HAP-1 (cell line): ENCODE measurements at places on chromosomes 7 and 10.

GRCh38 chr10:22992075-22992474, 64.2 kb downstream of the ARMC3 start:
- DNase-seq = no peak

GRCh38 chr10:98309366-98310355, 41.7 kb upstream of the LOXL4 start:
- peak; percentile 80 for DNase-seq

DNA sequence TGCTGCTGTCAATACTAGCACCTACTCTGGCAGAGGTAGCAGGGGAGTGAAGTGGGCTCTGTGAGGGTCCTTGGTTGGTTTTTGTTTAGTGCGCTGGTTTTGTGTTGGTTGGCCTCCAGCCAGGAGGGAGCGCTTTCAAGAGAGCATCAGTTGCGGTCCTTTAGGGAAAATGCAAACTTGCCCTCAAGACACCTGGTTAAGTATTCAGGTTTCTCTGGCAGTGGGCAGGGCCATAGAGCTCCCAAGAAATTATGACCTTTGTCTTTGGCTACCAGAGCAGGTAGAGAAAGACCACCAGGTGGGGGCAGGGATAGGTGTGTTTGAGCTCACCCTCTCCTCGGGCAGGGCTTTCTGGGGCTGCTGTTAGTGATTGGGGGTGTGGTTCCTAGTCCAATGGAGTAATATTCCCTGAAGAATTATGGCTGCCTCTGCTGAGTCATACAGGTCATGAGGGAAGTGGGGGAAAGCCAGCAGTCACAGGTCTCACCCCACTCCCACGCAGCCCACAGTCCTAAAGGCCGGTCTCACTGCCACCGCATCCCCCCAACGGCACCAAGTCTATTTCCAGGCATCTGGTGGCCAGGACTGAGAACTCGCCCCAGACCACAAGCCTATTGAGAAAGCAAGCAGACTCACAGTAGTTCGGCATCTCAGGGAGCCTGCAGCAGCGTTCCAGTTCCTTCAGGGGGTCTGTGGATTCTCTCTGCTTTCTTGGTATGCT, 280.5 kb downstream of the SFMBT2 start:
- no peak for DNase-seq

DNA sequence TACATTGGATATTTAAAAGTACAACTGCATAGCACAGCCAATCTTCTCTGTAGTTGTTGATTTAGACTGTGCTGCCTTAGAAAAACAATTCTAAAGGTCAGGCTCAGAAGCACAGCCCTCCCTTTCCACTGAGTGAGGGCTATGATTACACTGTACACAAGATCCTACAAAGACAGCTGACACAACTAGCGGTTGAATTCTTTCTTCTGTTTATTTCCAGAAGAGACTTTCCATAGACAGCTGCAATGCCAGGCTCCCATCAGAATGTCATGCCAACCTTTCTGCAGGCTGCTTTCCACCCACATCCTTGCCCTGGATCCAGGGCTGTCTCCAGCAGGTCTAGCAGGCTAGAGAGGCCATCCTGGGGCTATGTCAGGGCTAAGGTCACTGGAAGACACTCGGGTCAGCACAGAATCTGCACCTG, 39.3 kb downstream of the FAM13C start:
- no peak for DNase-seq

DNA sequence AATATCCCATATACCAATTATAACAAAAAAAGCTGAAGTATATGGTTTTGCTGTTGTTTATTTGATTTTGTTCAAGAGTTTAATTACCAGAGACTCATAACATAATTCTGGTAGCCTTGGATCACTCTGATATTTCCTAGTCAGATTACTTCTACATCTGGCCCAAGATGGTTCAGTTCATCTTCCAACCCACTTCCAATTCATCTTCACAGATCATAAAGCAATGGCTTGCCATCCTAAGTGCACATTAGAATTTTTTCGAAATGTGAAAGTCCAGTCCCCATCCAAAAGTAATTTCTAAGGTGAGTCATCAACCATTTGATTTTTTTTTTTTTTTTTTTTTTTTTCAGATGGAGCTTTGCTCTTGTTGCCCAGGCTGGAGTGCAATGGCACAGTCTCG, 8.0 kb upstream of the HIBADH start:
- no peak for DNase-seq

DNA sequence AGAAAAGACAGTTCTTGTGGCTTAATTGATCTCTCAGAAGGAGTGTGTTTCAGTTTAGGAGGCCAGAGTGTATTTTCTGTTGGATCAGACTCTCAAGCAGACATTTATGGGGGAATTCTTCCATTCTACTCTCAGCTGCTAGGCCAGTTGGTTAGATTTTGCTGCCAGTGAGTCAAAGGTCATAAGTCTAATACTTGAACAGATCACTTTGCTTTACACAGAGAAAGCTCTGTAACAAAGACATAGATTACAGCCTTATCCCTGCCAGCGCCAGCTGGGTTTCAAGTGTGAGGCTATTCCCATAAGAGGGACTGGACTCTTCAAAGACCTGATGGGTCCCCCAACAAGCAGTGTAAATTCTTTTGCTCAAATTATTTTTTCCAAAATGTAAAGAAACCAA, 145.6 kb upstream of the SEMA3C start:
- no peak for DNase-seq

DNA sequence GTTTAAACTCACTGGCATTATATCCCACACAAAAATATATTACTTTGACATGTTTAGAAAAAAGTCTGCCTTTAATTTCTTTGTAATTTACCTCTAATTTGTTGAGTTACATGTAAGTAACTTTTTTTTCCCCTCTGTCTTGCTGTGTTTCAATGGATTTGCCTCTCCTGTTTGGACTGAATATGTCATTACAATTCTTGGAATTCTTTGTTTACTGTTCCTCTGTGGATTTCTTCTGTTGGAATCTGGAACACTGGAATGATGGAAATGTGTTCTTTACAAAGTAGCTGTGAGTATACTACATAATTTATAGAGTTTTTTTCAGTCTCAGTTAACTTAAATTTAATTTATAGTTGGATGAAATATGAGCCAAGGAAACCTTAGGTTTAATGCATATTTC, 30.4 kb downstream of the SEPTIN7 start:
- peak; percentile 27 for DNase-seq

GRCh38 chr10:131320860-131321604, 9.5 kb upstream of the TCERG1L start:
- DNase-seq = no peak

GRCh38 chr10:78042058-78042751, 8.5 kb downstream of the RPS24 start:
- no peak for DNase-seq

DNA sequence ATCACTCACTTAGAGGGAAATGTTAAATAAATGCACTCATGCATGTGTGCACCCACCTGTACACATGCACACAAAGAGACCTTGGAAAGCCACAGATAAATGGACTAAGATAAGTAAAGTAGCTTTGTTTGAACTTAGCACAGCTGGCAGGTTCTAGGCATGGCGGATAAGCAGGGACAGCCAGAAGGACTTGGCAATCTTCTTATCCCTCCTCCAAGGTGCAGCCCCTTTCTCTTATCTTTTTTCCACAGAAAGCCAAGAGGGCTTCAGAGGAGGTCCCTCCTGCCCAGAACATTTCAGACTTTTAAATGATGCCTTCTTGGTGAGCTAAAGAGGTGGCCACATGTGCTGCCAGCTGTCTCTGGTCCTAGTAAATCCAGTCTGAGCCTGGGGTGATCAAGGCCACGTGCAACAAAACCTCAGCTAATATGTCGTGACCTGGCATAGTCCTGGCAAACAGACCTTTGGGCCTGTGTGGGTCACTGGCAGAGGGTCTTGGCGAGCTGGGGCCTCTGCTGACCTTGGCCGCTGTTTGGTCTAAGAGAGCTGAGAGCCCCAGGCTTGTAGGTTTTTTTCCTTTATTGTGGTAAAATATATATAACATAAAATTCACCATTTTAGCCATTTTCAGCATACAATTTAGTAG, 43.2 kb upstream of the SLC35B4 start:
- no peak for DNase-seq

DNA sequence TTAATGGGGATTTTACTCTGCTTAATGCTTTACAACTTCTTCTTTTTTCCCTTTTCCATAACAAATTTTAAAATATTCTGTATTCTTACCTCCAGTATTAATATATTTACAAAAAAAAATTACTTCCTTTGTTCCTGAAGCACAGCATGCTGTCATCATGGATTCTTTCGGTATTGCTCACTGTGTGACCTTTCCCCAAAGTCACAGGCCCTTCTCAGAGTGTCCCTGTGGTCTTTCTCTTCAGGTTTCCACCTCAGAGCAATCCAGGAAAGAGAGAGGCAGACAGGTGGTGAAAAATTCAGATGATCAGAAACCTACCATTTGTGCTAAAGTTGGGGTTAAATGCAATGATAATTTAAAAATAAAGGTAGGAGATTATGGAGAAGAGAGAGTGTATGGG, 13.0 kb downstream of the AOAH start:
- no peak for DNase-seq

DNA sequence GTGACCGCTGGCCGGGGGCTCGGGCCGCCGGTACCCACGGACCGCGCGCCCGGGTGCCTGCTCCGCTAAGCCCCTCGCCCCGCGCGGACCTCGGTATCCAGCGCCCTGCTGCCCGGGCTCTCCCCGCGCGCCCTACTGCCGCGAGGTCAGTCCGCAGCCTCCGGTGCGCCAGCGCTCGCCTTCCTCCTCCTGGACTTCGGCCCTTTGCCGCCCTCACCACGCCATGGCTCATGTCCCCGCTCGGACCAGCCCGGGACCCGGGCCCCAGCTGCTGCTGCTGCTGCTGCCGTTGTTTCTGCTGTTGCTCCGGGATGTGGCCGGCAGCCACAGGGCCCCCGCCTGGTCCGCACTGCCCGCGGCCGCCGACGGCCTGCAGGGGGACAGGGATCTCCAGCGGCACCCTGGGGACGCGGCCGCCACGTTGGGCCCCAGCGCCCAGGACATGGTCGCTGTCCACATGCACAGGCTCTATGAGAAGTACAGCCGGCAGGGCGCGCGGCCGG, 483 bp downstream of the GDF10 start:
- DNase-seq = no peak
